ENCODE measurements at places on chromosomes 4 and X.
A peak's percentile ranks its signal among the peaks of the same experiment; 100 is the strongest.

DNA sequence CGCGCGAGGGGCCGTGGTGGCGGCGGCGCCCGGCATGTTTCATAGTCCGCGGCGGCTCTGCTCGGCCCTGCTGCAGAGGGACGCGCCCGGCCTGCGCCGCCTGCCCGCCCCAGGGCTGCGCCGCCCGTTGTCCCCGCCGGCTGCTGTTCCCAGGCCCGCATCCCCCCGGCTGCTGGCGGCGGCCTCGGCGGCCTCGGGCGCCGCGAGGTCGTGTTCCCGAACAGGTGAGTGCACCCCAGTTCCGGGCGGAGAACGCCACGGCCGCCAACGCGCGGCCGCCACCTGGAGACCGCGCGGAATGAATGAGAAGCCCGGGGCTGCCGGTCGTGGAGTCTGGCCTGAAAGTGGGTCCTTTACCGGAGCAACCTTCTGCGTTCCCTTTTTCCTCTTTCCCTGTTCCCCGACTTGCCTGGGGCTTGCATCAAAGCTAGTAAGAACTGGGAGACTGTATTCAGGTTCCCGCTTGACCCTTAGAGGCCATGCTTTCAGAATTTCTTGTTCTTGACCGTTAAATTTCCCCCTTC, 429 bp downstream of the NOCT start:
- peak; percentile 73 for DNase-seq

DNA sequence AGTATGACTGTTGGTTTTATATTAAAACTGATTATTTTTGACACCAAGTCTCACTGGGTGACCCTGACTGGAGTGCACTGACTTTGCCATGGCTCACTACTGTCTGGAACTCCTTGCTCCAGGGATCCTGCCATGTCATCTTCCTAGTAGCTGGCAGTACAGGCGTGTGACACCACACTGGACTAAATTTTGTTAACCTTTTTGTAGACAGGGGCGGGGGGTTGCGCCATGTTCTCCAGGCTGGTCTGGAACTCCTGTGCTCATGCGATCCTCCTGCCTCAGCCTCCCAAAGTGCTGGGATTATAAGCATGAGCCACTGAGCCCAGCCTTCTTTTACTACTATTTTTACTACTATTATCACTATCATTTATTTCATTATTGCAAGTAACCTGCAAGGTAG, 8.9 kb downstream of the XAGE1A start:
- no peak for DNase-seq

- no peak for DNase-seq
Measured at GRCh38 chr4:110248831-110249253, 50.4 kb upstream of the ELOVL6 start.

GRCh38 chr4:103067841-103068547, 8.6 kb downstream of the SLC9B2 start:
- no peak for DNase-seq

GRCh38 chrX:38991656-38992440, 190.6 kb downstream of the MID1IP1 start:
- no peak for DNase-seq

GRCh38 chr4:67122029-67122428, 423.3 kb downstream of the CENPC start:
- peak; percentile 52 for DNase-seq

DNA sequence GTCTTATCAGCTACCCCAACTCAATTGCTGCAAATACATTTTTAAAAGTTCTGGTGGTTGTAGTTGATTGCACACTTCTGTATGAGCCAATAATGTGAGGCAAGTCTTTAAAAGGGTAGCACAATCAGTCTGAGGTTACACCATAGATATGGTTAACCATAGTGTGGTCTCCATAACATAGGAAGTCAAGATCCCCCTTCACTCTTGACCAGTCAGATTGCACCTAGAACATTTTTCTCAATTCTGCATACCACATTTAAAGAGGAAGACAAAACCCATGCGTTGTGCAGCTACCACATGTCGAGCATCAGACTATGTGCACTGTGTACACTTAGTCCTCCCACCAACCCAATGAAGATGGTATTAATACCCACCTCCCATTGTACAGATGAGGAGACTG, 26.5 kb upstream of the CYBB start:
- no peak for DNase-seq

DNA sequence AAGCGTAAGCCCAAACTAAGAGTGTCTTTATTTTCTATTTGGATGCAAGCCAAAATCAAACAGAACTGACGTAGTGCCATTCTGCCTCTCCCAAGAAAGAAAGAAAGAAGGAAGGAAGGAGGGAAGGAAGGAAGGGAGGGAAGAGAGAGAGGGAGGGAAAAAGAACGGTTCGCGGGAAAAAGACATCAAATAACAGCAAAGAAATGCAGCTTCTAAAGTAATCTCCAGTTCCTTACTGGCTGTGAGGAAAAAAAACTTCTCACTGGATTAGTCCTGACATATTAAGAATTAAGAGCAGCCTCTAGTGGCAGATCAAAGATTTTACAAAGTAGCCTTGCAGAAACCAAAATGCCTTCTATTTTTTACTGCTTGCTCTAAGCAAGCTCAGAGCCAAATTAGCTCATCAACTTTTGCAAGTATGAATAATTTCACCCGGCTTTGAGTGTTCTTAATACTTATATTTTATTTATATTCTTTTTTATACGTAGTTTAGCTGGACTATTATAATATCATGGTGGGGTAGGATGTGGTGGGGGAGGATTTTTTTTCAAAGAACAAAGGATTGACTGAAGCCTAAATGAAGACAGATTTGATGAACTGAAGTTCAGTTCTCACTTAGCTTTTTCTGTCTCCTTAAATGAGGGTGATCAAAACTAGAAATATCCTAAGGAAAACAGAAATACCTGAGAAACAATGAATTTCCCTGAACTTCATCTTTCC, 36.6 kb downstream of the PITX2 start:
- DNase-seq: no peak

DNA sequence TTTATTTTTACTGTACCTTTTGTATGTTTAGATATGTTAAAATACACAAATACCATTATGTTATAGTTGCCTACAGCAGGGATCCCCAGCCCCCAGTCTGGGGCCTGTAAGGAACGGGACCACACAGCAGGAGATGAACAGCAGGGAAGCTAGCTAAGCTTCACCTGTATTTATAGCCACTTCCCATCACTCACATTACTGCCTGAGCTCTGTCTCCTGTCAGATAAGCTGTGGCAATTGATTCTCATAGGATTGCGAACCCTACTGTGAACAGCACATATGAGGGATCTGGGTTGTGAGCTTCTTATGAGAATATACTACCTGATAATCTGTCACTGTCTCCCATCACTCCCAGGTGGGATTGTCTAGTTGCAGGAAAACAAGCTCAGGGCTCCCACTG, 73.9 kb downstream of the BMPR1B start:
- DNase-seq: no peak

- DNase-seq: peak; percentile 57
Measured at GRCh38 chr4:187077744-187078401, 354.2 kb upstream of the FAT1 start.

GRCh38 chr4:66929748-66930147, 615.6 kb downstream of the CENPC start:
- no peak for DNase-seq

- DNase-seq: no peak
Measured at GRCh38 chr4:177127658-177128057, 182.0 kb upstream of the NEIL3 start.

- no peak for DNase-seq
Measured at GRCh38 chrX:3262901-3263300, 83.6 kb downstream of the MXRA5 start.

DNA sequence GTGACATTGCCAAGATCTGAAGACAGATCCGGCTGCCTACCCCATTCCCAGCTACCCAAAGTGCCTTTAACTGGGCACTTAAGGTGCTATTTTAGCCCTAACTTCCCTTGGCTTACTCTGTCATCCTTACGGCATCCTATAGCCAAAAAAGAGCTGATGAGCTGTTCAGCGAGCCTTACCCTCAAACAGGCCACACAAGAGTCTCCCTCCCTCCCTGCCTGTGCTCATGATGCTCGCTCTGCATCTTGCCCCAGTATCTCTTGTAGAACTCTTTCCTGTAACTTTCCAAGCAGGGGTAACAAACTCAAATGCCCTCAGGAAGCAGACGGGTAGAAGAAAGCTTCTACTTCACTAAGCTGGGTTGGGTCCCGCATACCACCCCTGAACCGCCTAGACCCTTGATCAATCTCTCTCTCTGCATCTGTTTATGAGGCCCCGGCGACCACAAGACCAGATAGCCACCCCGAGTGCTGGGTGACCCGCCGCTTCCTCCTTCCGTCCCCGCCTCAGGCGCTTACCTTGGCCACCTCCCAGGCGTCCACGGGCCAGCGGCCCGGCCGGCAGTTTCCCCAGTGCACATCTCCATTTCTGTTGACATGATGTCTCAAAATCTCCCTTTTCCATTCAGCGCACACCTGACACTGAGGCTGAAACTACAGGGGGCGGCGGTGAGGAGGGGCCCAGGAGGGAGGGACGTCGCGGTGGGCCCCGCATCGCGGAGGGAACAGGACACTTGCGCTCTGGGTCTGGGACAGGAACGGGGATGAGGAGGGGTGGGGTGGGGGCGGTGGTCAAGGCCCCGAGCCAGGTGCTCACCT, 663 bp downstream of the CXorf38 start:
- no peak for DNase-seq

- no peak for DNase-seq
Measured at GRCh38 chr4:125444166-125444565, 129.4 kb downstream of the FAT4 start.

GRCh38 chrX:130094696-130095095, 15.6 kb downstream of the ELF4 start:
- DNase-seq: no peak

GRCh38 chr4:55553441-55554201, 6.9 kb upstream of the CLOCK start:
- DNase-seq: peak; percentile 63

- no peak for DNase-seq
Measured at GRCh38 chr4:169158861-169159260, 111.9 kb downstream of the SH3RF1 start.

- DNase-seq: peak; percentile 63
Measured at GRCh38 chrX:153381684-153382532, 19.2 kb downstream of the PNMA6E start.

DNA sequence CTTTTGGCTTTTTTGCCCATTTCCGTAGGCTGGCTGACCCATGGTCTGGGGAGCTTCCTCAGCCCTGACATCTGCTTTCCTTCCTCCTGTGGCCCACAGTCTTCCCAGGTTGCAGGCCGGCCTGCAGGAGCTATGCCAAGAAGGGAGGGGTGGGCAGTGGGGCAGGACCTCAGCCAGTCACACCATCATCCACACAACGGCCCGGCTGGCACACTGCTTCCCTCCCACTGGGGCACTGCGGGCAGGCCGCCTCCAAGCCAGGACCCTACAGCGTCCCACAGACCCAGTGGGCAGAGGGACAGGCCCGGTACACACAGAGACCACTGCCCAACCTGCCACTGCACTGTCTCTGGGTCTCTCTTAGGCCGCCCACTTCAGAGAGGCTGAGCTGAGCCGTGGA, 38.0 kb downstream of the CTBP1 start:
- DNase-seq: no peak

GRCh38 chrX:125681058-125681457, 361.4 kb downstream of the TEX13C start:
- DNase-seq: no peak

- no peak for DNase-seq
Measured at GRCh38 chrX:71482228-71482958, 50.5 kb upstream of the OGT start.

DNA sequence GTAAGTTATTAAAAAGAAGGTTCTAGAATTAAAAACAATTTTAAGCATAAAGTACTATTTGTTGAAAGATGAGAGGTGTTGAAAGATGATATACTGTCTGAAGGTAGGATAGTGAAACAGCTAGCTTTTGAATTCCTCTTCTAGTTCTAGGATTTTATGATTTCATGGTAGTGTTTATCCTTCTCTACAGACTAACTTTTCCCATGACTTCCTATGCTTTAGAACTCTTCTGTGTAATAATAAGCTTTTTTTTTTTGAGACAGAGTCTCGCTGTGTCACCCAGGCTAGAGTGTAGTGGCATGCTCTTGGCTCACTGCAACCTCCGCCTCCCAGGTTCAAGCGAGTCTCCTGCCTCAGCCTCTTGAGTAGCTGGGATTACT, 96.0 kb upstream of the NUDT6 start:
- no peak for DNase-seq

DNA sequence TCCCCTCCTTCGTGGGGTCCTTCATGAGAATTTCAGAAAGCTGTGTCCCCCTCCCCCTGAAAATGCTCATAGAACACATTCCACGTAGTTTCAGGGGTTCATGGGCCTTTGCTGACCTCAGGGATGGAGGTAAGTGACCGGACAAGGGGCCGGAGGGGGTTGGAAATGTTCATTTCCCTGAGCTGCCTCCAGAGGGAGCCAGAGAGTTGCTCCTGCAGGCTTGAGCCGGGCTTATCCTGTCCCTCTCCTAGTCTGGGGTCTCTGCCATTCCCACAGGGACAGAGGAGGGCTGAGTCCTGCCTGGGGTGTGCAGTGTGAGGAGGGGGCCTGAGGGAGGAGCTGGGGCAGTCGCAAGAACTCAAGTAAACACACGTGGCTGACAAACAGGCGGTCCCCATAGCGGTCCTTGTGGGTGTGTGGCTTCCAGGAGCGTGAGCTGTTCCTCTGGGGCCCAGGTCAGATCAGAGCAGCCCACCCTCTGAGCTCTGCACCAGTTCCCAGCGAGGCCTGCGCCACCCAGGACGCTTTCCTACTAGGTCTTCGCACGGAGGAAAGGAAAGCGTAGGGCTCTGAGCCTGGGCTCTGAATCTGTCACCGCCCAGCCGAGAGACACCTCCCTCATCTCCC, 62.5 kb downstream of the WFS1 start:
- peak; percentile 88 for DNase-seq

- DNase-seq: no peak
Measured at GRCh38 chr4:93732509-93732908, 96.0 kb upstream of the ATOH1 start.

- DNase-seq: no peak
Measured at GRCh38 chr4:72397314-72397713, 171.7 kb downstream of the ADAMTS3 start.

DNA sequence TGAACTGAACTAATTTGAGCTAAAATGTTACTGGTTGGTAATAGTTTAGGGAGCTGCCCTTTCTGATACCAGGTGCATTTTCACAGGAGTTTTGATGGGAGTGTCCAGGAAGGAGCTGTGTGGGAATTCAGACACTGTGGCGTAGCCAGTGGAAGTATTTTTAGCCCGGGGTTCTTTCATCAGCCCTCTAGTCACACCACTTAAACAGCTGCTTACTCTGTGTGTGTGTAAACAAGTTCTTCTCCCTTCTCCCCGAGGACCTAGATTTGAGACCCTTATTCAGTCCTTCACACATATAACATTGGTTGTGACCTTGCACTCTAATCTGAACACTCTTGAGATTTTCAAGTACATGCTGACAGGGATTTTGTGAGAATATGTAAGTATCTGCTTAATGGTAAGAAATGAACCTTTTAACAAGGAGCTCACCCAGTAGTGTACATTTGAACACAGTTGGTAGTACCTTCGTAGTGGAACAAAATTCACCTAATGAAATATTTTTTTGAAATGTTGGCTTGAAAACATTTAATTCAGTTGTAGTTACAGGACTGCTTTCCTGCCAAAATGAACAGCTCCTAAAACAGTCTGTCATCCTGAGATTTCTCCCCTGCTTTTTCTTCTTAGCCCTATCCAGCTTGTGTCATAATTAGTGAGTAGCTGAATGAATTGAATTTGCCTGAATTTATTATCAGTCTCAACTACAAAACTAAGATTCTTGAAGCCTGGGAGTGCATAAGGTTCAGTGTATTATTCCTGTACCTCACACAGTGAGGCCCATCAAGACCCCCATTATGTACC, 61.8 kb downstream of the BMPR1B start:
- no peak for DNase-seq

- no peak for DNase-seq
Measured at GRCh38 chr4:163540977-163541376, 46.5 kb downstream of the TMA16 start.
